ENCODE measurements at places on chromosomes 1 and 21. TPM values are rescaled to one million over a fixed set of nuclear protein-coding genes. Genes with fewer than 3 reads are reported as not detected.

The OR2L2 gene
- total RNA-seq, result not detected

The RAB3B gene
- 3.9 TPM for total RNA-seq

The GNG4 gene
- 0.78 TPM for total RNA-seq

The PLXNA2 gene
- 6.3 TPM for total RNA-seq

The CFHR3 gene
- total RNA-seq, result not detected

The KRTAP7-1 gene
- total RNA-seq, result not detected

Measured in epithelial cell of alveolus of lung (primary cell).